Left colon (tissue), 2 donors: ENCODE measurements at places on chromosomes 2 and 18. TPM values are rescaled to one million over a fixed set of nuclear protein-coding genes. Genes with fewer than 3 reads are reported as not detected.

The TBR1 gene
- total RNA-seq: not detected

The ACTG2 gene
- 14.7 TPM for total RNA-seq

The CRYGC gene
- total RNA-seq: not detected

The AMER3 gene
- total RNA-seq: 0.42 TPM

The SPC25 gene
- total RNA-seq: 1.2 TPM

The SLC9A4 gene
- 0.34 TPM for total RNA-seq

The SIX2 gene
- not detected for total RNA-seq

The PKDCC gene
- total RNA-seq: 74.0 TPM

The COBLL1 gene
- total RNA-seq: 33.3 TPM

The IL36A gene
- total RNA-seq: not detected

The ASNSD1 gene
- total RNA-seq: 19.2 TPM

The DSEL gene
- 2.2 TPM for total RNA-seq

The UGT1A10 gene
- total RNA-seq: 84.8 TPM

- no peak for DNase-seq
Measured at GRCh38 chr2:134293719-134294537, 40.1 kb downstream of the MGAT5 start.

DNA sequence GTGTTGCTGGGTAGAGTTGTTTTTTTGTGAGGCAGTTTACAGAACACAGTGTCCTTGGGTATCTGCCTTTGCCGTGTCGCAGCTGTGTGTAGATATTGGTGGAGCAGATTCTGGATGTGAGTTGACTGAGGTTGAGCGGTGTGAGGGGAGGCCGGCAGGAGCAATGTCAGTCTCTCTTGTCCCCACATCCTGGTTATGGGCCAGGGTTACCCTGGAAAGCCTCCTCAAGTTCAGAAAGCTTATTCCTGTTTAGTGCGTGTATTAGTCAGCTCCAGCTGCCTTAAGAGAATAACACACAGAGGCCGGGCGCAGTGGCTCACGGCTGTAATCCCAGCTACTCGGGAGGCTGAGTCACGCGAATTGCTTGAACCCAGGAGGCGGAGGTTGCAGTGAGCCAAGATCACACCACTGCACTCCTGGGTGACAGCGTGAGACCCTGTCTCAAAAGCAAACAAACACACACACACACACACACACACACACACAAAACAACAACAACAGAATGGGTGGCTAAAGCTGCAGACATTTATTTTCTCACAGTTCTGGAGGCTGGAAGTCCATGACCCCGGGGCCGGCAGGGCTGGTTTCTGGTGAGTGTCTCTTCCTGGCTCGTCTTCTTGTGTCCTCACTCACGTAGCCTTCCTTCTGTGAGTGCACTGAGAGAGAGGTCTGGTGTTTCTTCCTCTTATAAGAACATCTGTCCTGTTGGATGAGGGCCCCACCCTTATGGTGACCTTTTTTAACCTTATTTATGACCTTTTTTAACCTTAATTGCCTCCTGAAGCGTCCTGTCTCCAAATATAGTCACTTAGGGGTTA lies 5.1 kb downstream of the NCK2 start:
- no peak for DNase-seq

- DNase-seq: no peak
Measured at GRCh38 chr2:17479875-17480274, 38.4 kb downstream of the RAD51AP2 start.

- DNase-seq: no peak
Measured at GRCh38 chr2:156349605-156350004, 17.1 kb upstream of the NR4A2 start.

- DNase-seq: no peak
Measured at GRCh38 chr2:31979956-31980355, 30.9 kb downstream of the MEMO1 start.

DNA sequence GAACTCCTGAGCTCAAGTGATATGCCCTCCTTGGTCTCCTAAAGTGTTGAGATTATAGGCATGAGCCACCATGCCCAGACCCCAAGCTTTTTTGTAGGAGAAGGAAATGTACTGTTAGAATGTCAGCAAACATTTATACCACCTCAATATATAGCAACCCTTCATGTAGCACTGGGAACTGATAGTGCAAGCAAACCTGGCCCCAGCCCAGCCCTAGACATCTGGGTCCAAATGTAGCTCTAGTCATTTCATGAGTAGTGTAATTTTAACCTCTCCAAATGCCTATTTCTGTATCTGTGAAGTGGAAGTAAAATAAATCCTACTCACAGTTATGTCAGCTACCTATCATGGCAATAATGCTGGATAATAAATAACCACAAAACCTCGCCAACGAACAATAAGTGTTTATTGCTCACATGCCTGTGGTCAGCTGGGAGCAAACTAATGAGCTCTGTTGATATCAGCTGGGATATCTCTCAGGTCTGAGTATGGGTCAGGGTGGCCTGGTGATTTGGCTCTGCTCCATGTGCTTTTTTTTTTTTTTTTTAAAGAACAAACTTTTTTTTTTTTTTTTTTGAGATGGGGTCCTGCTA lies 180.4 kb downstream of the CD8B2 start:
- DNase-seq: no peak

DNA sequence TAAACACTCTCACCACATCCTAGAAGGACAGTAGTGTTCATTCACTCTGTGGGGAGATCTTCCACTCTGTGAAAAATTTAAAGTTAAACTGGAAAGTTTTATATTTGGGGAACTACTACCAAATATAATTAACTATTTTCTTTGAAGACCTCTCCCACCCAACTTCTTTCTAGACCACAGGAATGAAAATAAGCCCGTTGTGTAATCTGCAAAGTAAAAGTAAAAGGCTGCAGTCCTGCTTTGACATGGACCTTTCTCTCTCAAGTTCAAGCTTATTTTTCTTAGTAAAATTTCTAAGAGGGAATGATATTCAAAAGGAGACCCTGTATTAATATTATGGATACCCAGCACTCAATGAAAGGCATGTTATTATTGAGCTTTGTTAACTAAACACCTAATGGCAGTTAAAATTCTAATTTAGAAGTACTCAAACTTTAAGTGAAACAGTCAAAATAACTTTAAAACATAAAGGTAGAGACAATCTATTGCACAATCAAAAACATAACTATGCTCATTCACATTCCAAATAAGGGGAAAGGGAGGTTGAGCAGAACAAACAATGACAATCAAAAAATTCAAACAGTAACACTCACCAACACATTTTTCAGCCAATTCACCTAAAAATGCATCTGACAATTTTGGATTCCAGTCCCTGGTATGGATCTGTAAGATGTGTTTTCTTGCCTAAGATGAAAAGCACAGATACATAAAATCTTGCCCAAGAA lies 98.5 kb downstream of the ATAD2B start:
- no peak for DNase-seq

- DNase-seq: no peak
Measured at GRCh38 chr18:35564795-35565453, 16.6 kb upstream of the GALNT1 start.

DNA sequence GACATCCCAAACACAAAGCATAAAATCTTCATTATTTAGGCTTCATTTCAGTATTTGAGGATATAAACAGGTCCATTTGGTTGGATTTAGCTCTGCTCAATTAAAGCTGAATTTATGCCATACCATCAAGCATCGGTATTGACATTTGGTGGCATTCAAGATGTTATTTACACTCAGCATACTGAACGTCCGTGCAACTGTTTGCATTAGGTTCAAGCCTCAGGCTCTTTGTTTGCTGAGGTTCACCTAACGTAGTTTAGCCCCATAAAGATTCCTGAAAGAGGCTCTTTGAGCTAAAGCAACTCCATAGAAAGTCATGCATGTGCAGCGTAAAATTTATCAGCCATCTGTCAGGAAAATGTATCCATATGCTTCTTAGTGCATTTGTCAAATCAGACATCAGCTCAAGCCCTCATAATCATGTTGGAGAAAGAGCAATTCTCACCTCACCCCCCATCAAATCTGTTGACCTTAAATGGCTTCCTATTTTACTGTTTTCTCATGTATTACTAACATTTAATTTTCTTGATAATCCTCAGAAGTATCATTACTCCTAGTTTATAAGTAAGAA lies 366.9 kb downstream of the EPHA4 start:
- DNase-seq: no peak

DNA sequence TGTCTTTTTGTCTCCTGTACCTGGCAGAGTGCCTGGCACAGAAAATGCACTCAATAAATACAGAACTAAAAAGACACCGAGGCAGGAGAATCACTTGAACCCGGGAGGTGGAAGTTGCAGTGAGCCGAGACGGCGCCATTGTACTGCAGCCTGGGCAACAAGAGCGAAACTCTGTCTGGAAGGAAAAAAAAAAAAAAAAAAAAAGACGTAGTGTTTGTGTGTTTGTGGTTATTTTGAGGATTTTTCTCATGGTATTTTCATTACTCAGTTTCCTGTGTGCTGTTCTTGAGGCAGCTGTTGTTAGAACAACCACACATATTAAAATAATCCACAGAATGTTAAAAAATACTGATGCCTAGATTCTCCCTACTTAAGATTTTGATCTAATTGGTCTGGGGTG lies 519.2 kb upstream of the SPHKAP start:
- no peak for DNase-seq

- DNase-seq: no peak
Measured at GRCh38 chr18:79274823-79275222, 120.9 kb upstream of the NFATC1 start.

- no peak for DNase-seq
Measured at GRCh38 chr2:141968433-141968832, 162.4 kb downstream of the LRP1B start.

GRCh38 chr2:96952976-96953610 lies 33.3 kb downstream of the FAM178B start:
- DNase-seq: no peak

DNA sequence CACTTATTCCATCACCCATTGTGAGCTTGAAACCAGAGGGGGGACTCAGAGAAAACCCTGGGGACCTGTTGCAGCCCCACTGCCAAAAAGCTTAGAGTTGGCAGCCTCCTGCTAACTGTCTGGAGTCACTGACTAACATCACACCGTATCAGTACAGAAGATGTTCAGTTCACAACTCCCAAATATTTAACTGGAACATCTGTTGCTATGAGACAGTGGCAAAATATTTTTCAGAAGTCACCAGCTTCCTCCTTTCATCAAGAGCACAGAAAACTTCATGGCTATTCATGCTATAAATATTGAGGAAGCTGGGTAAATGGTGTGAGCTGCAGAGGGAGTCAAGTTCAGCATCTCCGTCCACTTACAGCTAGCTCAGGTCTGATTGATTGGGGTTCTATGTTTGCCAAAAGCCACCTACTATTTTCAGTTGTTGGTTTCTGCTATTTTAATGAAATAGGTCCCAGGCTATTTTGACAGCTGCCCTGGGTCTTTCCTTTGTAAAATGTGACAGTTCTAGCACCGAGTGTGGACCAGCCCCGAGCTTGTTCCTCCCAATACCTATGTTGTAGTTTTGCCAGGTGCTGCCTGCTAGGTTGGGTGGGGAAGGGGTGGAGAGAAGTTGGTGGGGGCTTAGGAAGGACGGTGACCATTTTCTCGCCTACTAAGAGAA lies 9.8 kb downstream of the TUBB6 start:
- no peak for DNase-seq

- DNase-seq: no peak
Measured at GRCh38 chr2:134181219-134181618, 72.7 kb upstream of the MGAT5 start.

- DNase-seq: no peak
Measured at GRCh38 chr2:30288561-30288960, 57.2 kb downstream of the LBH start.

- DNase-seq: no peak
Measured at GRCh38 chr2:45577441-45577840, 33.6 kb downstream of the SRBD1 start.

- DNase-seq: no peak
Measured at GRCh38 chr2:184416146-184416913, 182.0 kb upstream of the ZNF804A start.

GRCh38 chr2:225074366-225074765 lies 32.1 kb upstream of the DOCK10 start:
- no peak for DNase-seq

- DNase-seq: no peak
Measured at GRCh38 chr18:36572135-36572856, 256.5 kb downstream of the TPGS2 start.

DNA sequence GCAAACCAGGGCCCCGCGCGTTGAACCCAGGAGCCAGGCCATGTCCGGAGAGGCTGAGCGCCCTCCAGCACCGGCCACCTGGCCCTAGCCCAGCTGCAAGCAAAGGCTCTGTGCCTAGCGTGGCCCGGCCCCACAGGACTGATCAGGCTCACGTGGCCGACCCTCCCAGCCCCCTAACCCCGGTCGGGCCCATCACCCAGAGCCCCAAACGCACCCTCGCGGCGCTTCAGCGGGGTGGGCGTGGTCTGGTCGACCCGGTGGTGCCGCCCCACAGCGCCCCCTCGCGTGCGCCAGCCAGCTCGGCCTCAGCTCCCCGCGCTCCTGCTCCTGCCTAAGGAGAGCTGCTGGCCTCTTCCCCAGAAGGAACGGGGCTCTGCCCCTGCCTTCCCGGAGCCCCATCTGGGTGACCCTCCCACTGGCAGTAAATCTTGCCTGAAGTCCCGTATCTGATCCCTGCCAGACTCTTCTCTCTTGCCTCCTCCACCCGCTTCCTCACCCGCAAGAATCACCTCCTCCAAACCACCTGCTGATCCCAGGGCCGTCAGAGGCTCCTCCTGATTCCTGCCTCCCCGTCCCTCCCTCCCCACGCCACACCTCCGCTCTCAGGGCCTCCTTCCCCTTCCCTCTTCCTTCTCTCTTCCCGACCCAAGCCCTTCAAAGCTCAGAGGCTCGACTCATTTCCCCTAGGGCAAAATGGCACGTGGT lies 12.3 kb upstream of the TEX51 start:
- DNase-seq: peak; percentile 82

GRCh38 chr18:12839526-12840196 lies 44.4 kb downstream of the PTPN2 start:
- DNase-seq: no peak

DNA sequence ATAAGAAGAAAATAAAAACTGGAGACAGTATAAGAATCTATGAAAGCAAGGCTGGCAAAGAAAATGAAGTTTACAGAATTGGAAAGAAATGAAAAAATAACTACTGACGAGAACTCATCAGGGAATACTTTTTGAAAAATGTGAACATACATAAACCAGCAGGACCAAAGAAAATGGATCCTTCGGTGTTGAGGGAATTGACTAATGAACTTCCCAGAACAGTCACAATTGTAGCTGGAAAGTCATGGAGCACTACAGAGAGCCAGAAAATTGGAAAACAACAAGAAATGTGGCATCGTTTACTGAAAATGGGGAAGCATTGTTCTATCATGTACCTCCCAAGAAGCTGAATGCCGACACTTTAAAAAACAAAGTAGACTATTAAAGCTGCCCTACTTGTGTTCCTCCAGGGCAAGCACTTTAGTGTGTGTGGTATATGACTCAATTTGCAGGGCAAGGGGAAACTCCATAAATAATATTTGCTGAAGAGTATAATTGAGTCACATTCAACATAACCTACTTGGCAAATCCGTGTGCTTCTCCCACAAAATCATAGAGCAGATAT lies 1221.6 kb upstream of the NRXN1 start:
- DNase-seq: no peak

DNA sequence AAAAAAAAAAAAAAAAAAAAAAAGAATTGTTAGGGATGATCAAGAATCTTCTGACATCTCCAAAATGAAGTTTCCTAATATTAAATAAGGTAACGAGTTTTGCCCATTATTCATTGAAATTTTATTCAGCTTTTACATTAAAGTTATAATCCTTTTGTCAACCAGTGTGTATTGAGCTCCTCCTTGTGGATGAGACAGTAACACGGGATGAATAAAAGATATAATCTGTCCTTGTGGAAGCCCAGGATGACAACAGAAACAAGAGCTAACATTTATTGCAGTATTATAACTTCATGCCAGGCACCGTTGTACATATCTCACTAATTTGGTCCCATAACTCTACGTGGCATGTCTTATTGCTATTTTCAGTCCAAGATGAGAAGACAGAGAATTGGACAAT lies 33.4 kb upstream of the SERPINB7 start:
- no peak for DNase-seq

GRCh38 chr2:55148269-55148668 lies 83.8 kb downstream of the CLHC1 start:
- DNase-seq: no peak
